ENCODE measurements at places on chromosomes 1 and 21. TPM values are rescaled to one million over a fixed set of nuclear protein-coding genes. Genes with fewer than 3 reads are reported as not detected.

RSPH1 gene
- 0.30 TPM for total RNA-seq

SPRR1A gene
- not detected for total RNA-seq

KCNK2 gene
- 0.15 TPM for total RNA-seq

AGT gene
- 1.0 TPM for total RNA-seq

NTNG1 gene
- 2.3 TPM for total RNA-seq

DISP3 gene
- 6.1 TPM for total RNA-seq

SLC44A3 gene
- total RNA-seq = 4.7 TPM

TRMT1L gene
- total RNA-seq = 28.1 TPM

MYBPH gene
- total RNA-seq = not detected

HMCN1 gene
- total RNA-seq = 5.6 TPM

TDRD5 gene
- total RNA-seq = 0.66 TPM

CD247 gene
- total RNA-seq = 1.8 TPM

DSCAM gene
- 0.09 TPM for total RNA-seq

FCGR3A gene
- 0.32 TPM for total RNA-seq

COL6A1 gene
- 221 TPM for total RNA-seq

RNU1-4 gene
- 1,197 TPM for total RNA-seq

ZNF697 gene
- 14.2 TPM for total RNA-seq

CRYBG2 gene
- 14.4 TPM for total RNA-seq

MPL gene
- total RNA-seq = 0.15 TPM

GPR37L1 gene
- total RNA-seq = 0.16 TPM

CDA gene
- 12.5 TPM for total RNA-seq

TTC22 gene
- total RNA-seq = 0.63 TPM

GBP4 gene
- total RNA-seq = 0.09 TPM

PRDM16 gene
- total RNA-seq = 1.1 TPM

ID3 gene
- total RNA-seq = 168 TPM

HDGF gene
- 339 TPM for total RNA-seq

RAB42 gene
- total RNA-seq = 10.1 TPM

CDC42BPA gene
- total RNA-seq = 25.2 TPM

SPRR1B gene
- not detected for total RNA-seq

KCNJ15 gene
- 0.14 TPM for total RNA-seq

All from WTC11 (cell line).